ENCODE measurements at places on chromosomes 3 and 15.

DNA sequence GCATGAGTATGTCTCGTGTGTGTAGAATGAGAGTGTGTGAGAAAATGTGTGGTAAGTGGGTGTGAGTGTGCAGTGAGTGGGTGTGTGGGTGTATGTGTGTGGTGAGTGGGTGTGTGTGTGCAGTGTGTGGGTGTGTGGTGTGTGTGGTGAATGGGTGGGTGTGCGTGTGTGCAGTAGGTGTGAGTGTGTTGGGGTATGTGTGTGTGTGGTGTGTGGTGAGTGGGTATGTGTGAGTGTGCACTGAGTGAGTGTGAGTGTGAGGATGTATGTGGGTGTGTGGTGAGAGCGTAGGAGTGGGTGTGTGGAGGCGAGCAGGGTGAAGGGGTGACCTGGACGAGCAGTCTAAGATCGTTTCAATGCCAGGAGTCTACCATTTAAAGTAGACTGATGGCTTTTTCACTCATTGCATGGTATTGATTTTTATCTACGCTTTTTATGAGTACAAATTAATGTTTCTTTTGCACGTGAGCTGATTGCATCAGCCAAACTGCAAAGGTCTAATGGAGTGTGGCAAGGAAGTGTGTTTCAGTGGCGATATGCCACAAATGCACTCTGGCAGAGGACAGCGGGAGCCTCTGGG lies 1.6 kb upstream of the CPN2 start:
- DNase-seq, result no peak

GRCh38 chr3:48891606-48892005 lies 7.1 kb downstream of the SLC25A20 start:
- DNase-seq, result no peak

DNA sequence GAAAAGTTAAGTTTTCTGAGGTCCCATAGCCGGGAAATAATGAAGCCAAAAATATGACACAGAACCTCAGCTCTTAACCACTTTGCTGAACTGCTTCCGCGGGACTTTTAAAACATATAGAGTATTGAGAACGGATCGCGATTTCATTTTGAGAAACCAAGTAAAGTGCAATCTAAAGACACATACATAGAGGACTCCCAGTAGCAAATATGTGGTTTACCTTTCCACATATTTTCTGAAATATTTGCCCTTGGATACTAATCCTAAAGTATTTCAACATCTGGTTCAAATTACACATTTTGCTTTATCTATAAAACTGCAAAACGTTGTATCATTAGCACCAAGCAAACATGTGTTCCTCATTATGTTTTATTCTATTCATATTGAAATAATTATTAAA lies 776.5 kb downstream of the ROBO2 start:
- DNase-seq, result no peak

GRCh38 chr3:143970773-143971358 lies 757 bp upstream of the DIPK2A start:
- peak; percentile 26 for DNase-seq

- DNase-seq, result no peak
Measured at GRCh38 chr15:64373360-64373759, 7.9 kb downstream of the PCLAF start.
